AG09319 (cell line): ENCODE measurements at places on chromosomes 5 and 9.

DNA sequence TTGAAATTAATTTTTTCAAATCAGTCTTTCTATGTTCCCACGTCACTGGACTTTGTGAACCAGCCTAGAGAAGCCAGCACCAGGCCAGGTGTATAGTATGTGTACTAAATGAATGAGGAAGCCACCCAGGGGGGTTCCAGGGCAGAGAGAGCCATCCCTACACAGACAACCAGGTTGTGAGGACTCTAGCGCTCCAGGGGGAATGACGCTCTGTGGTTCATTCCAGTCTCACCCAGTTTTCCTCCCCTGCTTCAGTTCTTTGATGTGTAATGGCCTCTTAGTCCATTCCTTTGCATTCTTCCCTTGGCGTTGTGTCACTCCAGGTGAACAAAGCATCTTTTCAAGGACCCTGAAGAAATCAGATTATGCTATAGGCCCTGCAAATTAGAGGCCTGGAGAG is 330.6 kb downstream of the NSG2 start:
- DNase-seq, result no peak

DNA sequence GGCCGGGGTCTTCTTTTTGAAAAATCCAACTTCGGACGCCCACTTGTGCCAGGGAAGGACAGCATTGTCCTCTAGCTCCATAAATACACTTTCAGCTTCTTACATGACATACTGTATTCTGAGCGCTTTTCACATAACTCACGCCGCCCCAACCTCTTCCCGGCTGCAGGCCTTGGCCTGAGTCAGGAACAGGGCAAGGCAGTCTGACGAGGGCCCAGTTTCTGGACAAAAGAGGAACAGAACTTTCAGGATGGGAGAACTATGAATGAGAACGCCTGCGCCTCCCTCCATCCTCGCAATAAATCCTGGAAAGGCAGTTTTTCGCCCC is 650 bp downstream of the DCTN4 start:
- no peak for DNase-seq

GRCh38 chr9:928363-929042 is 48.0 kb upstream of the DMRT3 start:
- DNase-seq, result no peak

GRCh38 chr5:118984602-118985001 is 3.7 kb downstream of the DTWD2 start:
- no peak for DNase-seq

DNA sequence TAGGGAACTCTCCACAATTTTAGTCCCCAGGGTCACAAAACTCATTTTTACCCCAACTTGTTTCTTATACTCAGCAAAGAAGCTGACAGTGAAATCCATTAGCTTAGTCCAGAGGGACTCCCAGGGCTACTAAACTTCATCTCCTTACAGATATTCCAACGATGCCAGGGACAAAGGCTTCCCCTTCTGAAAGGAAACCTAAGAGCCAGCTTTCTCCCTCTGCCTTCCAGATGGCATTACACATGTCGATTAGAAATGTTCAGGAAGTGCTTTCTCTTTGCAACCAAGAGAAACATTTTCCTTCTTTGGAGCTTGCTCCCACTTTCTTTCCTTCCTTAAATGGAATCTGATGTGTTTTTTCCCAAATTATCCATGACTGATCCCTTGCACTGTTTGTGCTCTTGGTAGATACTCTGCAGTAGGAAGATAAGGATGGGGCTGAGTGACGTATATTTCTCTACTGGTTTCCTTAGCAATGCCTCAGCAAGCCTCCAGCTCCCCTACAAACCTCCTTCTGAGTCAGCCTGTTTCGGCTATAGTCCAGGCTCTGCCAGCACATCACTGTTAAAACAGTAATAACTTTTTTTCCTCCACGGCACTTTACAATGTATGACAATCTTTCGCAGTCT is 43.0 kb upstream of the HTR4 start:
- DNase-seq, result no peak

GRCh38 chr9:18275313-18275990 is 198.5 kb upstream of the ADAMTSL1 start:
- no peak for DNase-seq

GRCh38 chr5:7663808-7664207 is 187.1 kb downstream of the CFAP90 start:
- DNase-seq, result no peak

- no peak for DNase-seq
Observed at GRCh38 chr9:136945333-136946227, 537 bp downstream of the C8G start.

- DNase-seq, result no peak
Observed at GRCh38 chr5:72436796-72437471, 70.3 kb downstream of the ZNF366 start.

DNA sequence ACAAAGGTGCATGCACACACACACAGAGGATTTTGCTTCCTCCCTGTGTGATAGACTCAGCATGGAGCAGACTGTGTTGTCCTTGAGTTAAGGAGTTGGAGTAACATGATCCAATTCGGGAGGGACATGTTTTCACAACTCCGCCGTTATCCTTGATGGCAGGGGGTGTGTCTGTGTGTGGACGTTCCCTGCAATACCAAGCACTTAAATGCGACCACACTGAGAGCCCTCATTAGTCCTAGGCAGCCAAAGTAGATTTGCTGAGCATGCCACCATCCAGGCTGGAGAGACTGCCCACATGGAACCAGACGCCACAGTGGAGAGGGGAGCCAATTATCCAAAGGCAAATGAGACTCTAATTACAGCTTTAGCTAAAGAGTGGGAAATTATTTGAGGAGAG is 140.1 kb downstream of the DOCK2 start:
- DNase-seq, result no peak

DNA sequence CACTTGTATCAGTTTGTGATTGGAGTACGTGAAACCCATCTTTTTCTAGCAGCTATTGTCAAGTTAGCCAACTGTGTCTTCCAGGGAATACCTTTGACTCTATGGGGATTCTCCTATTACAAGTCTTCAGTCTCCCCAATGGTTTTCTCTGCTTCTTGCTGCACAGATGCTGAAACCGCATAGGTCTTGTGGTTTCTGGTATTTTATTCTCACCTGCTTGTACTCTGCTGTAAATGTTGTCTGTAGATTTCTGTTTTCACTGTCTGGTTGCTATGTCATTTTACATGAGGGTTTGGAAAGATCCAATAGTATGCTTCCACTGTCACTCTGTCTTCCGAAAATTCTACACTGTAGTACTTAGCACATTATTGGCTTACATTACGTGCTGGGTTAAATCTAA is 1196.9 kb upstream of the C9orf72 start:
- no peak for DNase-seq

GRCh38 chr5:102153003-102153759 is 142.9 kb downstream of the SLCO4C1 start:
- no peak for DNase-seq

DNA sequence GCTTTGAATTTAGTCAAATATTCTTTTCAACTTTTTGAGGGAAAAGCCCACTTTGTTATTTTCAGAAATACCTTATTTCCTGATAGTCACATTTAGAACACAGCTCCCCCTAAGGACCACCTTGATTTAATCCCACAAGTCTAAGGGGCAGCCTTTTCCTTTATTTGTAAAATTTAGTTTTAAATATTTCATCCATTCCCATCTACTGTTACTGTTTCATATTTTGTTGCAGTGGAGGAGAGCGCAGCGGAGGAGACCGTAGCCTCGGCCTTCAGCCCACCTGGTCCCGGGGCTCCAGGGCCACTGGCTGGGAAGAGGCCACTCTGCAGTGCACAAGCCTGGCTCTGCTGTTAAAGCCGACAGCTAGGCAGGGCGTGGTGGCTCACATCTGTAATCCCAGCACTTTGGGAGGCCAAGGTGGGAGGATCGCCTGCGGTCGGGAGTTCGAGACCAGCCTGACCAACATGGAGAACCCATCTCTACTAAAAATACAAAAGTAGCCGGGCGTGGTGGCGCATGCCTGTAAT is 19.6 kb downstream of the LPCAT1 start:
- no peak for DNase-seq

DNA sequence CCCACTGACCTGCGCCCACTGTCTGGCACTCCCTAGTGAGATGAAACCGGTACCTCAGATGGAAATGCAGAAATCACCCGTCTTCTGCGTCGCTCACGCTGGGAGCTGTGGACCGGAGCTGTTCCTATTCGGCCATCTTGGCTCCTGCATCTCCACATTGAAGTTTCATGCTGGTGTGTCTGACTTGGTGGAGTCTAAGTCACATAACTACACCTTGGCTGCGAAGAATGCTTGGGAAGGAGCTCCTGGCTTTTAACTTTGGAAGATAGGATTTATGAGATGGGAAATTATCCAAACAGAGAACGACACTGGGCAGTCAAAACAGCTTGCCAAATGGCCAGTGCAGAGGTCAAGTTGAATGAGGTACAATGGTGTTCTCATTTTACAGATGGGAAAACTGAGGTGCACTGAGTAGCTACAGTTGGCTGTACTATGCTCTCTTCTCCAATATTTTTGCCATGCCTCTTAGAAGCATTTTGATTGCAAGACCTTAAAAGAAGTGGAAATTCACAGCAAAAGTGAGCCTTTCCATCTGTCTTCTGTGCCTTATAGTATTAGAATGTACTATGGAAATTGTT is 36.7 kb downstream of the CCDC192 start:
- no peak for DNase-seq

GRCh38 chr9:135858491-135859185 is 48.7 kb downstream of the CAMSAP1 start:
- DNase-seq, result no peak

- peak; percentile 44 for DNase-seq
Observed at GRCh38 chr5:72160329-72160728, 53.1 kb downstream of the MAP1B start.

- DNase-seq, result no peak
Observed at GRCh38 chr9:127987103-127987614, 6.4 kb upstream of the EEIG1 start.

DNA sequence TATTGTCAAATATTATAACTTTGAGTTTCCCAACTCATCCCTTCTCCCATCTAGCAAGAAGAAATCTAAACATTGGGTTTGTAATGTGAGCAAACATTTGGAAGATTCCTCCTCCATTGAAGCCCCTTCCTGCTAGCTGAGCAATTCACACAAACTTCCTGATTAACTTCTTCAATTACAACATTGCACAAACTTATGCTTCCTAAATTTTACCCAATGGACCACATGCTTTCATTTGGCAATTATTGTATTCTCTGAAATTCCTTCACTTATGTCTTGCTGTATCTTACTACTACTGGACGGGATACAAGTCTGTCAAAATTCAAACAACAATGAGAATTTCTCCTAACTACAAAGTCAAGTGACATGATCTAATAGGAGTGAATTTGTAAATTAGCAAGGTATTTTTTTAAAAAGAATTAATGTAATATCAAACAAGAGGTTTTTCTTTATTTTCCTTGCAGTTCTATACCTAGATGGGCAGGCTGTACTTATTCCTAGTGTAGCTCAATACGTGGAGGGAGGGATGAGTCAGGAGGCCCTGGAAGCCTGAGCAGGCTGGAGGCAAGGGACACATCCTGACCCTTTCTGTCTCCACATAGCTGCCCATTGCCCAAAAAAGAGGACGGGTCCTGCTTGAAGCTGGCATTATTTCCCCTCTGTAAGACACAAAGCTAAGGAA is 11.8 kb upstream of the IFNW1 start:
- DNase-seq, result no peak

DNA sequence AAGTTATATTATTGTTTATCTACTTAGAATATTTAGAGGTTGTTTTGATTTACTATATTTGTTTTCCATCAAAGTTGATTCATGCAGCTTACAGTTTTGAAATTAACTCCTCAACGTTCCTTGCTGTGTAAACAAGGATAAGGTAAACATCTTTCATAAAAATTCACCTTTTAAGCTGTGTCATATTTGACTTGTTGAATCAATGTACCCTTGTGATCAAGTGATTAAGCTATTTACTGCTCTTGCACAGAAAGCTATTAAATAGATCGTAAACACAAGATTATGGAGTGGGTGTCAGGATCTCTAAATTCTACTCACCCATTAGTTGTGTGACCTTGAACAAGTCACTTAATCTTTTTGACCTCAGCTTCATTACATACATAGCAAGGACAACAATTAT is 2054.0 kb upstream of the NUDT12 start:
- DNase-seq, result no peak
